Breast epithelium (tissue), 4 donors: ENCODE measurements at places on chromosomes 7 and 10.

GRCh38 chr10:117226813-117227451, 14.0 kb upstream of the SLC18A2 start:
- no peaks in the 10 kb centered on the region for H3K36me3 ChIP-seq
- no peak overlapping the region for H3K4me3 ChIP-seq
- H3K27me3 ChIP-seq, result no peaks in the 10 kb centered on the region
- H3K4me1 ChIP-seq, result no peaks in the 10 kb centered on the region

GRCh38 chr10:62817766-62818425, 1.7 kb upstream of the EGR2 start:
- DNase-seq, result peak; percentile 68
- peaks cover 18% of the 10 kb centered on the region for H3K27me3 ChIP-seq
- H3K36me3 ChIP-seq, result no peaks in the 10 kb centered on the region
- peak overlapping the region; percentile 65 for H3K4me3 ChIP-seq

DNA sequence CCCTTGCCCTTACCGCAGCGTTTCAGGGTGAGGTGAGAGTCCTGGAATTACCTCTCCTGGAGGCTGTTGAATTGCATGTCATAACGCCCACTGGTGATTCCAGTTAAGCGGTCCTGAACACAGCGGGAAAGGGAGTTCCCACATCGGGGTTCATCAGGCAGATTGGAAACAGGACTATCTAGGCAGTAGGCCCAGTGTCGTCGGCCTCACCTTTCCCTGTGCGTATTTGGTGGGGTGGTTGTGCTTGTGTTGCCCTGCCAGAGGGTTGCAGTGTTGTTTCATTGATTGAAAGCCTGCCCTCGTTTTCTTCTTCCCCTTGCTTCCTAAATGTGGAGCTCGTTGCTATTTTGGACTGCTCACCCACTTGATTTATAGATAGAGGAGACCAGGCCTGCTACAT, 10.6 kb upstream of the SUN1 start:
- H3K27me3 ChIP-seq, result no peaks in the 10 kb centered on the region
- no peak overlapping the region for H3K4me3 ChIP-seq
- H3K4me1 ChIP-seq, result peaks cover 19% of the 10 kb centered on the region
- no peak for DNase-seq

- H3K4me1 ChIP-seq, result no peaks in the 10 kb centered on the region
- H3K27ac ChIP-seq, result no peak overlapping the region
- no peaks in the 10 kb centered on the region for H3K36me3 ChIP-seq
- no peak overlapping the region for H3K4me3 ChIP-seq
- no peaks in the 10 kb centered on the region for H3K27me3 ChIP-seq
Measured at GRCh38 chr7:84144480-84144879, 50.1 kb downstream of the SEMA3A start.

GRCh38 chr10:18418541-18419215, 232.7 kb downstream of the NSUN6 start:
- H3K4me1 ChIP-seq, result no peaks in the 10 kb centered on the region
- DNase-seq, result no peak
- H3K27me3 ChIP-seq, result no peaks in the 10 kb centered on the region
- no peak overlapping the region for H3K27ac ChIP-seq

DNA sequence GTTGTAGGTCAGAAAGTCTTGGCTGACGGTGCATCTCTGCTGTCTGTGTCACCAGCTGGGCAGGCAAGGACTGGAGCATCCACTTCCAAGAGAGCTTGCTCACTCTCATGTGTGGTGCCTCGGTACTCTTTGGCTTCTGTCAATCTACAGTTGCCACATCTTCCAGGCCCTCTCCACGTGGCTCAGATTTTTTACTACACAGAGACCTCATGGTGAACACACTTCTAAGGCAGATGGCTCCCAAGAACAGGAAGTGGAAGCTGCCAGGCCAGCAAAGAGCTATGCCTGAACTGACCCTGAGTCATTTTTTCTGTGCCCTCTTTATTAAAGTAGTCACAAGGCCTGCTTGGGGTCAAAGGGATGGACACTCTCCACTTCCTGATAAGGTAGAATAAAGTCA, 351.5 kb upstream of the AUTS2 start:
- H3K4me3 ChIP-seq, result no peak overlapping the region
- no peak overlapping the region for H3K27ac ChIP-seq
- no peaks in the 10 kb centered on the region for H3K4me1 ChIP-seq
- no peaks in the 10 kb centered on the region for H3K27me3 ChIP-seq

DNA sequence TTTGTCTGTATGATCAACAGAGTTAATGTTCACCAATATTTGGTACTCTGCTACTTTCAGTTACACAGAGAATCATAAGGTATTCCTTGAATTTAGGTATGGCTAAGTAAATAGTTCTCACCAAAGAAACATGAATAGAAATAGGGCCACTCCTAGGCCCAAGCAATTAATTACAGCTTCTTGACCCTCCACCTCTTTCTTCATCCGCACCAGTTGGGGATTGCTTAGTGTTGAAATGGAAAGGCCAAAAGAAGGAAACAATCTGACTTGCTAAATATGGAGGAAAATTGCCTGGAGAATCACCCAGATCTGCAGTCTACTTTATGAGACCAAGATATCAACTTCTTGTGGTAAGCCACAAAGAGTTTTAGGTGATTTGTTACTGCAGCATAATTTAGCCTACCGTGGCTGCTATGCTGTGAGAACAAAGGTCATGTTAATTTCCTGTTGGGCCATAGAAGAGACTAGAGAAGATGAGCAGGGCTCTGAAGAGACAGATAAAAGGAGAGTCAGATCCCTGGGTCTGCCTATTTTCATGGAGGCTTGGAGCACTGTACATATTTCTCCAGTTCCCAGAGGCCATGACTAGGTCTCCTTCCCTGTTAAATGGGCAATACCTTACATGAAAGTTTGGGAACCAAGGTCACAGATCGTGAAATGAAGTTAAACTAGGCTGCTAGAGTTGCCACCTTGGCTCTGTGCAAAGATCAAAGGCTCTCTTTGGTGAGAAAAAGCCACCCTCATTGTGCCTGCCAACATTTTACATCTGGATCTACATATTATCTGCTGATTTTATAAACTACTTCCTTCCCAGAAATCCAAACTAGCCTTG, 93.3 kb upstream of the GDF10 start:
- DNase-seq, result no peak
- no peaks in the 10 kb centered on the region for H3K27me3 ChIP-seq
- H3K4me1 ChIP-seq, result no peaks in the 10 kb centered on the region
- H3K4me3 ChIP-seq, result no peak overlapping the region
- no peaks in the 10 kb centered on the region for H3K36me3 ChIP-seq
- no peak overlapping the region for H3K27ac ChIP-seq

GRCh38 chr10:16653224-16653623, 131.5 kb upstream of the C1QL3 start:
- H3K27me3 ChIP-seq, result no peaks in the 10 kb centered on the region
- H3K4me1 ChIP-seq, result no peaks in the 10 kb centered on the region
- H3K4me3 ChIP-seq, result no peak overlapping the region
- no peak overlapping the region for H3K27ac ChIP-seq

DNA sequence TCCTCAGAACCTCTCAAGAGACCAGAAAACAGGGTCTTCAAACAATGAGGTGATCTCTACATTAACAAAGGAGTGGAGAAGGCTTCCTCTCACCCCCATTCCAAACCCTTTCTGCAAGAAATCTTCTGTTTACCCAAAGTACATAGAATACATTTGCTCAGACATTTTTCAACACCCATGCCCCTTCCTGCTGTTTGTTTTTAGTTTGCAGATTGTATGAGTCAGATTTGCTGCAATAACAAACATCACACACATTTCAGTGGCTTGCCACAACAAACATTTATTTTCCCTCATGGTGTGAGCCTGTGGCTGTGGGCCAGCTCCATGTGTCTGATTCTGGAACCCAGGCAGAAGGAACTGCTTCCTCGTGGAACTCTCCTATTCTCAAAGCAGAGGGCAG, 68.2 kb upstream of the BAIAP2L1 start:
- no peaks in the 10 kb centered on the region for H3K4me1 ChIP-seq
- H3K4me3 ChIP-seq, result no peak overlapping the region
- H3K36me3 ChIP-seq, result no peaks in the 10 kb centered on the region
- DNase-seq, result no peak
- no peak overlapping the region for H3K27ac ChIP-seq

DNA sequence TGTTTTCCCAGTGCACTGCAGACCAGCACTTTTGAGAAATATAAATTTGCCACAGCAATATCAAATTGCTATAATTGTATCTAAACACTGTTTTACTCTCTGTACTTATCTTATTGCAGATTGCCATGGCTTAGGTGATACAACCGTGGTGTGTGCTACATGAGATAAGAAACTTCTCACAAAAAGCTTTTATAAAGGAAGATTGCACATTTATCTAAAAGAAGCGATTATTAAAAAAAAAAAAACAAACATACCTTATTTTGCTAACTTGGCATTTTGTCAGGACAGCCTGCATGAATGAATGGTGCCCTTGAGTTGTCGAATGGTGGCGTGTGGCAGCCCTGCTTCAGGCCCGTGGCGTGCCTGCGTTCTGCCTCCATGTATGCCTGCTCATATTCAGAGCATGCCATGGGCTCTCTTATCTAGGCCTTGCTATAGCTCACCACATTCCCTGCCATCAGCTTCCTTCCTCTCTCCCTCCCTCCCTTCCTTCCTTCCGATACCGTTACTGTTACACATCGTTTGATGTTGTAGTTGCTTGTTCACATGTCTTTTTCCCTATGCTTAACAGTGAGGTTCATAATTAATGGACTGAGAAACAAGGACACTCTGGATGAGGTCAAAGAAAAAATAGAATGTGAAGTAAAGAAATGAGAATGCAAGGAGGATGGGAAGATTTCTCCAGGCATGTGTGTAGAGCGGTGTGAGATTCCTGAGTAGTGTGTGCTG, 34.9 kb downstream of the PRKAR2B start:
- no peaks in the 10 kb centered on the region for H3K36me3 ChIP-seq
- no peaks in the 10 kb centered on the region for H3K27me3 ChIP-seq
- H3K4me1 ChIP-seq, result no peaks in the 10 kb centered on the region
- H3K4me3 ChIP-seq, result no peak overlapping the region

- DNase-seq, result no peak
- no peaks in the 10 kb centered on the region for H3K4me1 ChIP-seq
- H3K36me3 ChIP-seq, result no peaks in the 10 kb centered on the region
- H3K4me3 ChIP-seq, result no peak overlapping the region
- no peaks in the 10 kb centered on the region for H3K27me3 ChIP-seq
Measured at GRCh38 chr7:4225881-4226523, 456.1 kb upstream of the FOXK1 start.

GRCh38 chr10:73862011-73862410, 12.3 kb downstream of the CAMK2G start:
- no peak for DNase-seq
- H3K36me3 ChIP-seq, result no peaks in the 10 kb centered on the region
- no peak overlapping the region for H3K27ac ChIP-seq
- H3K4me1 ChIP-seq, result no peaks in the 10 kb centered on the region
- H3K27me3 ChIP-seq, result no peaks in the 10 kb centered on the region
- no peak overlapping the region for H3K4me3 ChIP-seq

DNA sequence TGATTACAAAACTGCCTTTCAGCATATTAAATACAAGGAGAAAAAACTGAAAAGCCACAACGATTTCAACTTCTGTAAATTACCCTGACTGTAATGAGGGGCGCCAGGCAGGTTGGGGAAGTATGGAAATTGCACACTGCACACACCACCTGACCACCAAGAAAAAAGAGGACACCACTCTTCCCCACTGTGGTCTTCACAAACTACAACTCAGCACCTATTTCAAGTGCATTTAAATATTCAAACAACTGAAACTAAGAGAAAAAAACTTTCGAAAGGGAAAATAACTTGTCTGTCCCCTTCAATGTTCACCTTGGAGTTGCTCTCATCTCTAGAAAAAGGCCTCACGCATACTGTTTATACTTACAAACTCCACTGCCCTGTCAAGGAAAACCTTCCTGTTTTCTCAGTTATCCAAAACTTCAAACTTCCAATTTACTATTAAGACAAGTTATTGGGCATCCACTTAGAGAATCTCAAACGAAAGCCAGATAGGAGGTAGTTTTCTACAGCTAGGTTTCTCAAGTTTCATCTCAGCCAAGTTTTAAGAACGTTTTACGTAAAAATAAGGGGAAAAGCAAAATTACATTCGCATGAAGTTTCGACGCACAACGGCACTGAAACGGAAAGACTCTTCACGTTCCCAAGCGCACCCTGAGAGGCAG, 1.4 kb downstream of the LARP4B start:
- H3K4me3 ChIP-seq, result peak overlapping the region; percentile 90
- H3K36me3 ChIP-seq, result no peaks in the 10 kb centered on the region
- peak overlapping the region; percentile 98 for H3K27ac ChIP-seq
- H3K4me1 ChIP-seq, result no peaks in the 10 kb centered on the region
- no peak for DNase-seq
- no peaks in the 10 kb centered on the region for H3K27me3 ChIP-seq

GRCh38 chr10:3136336-3136735, 36.2 kb downstream of the PITRM1 start:
- H3K27me3 ChIP-seq, result no peaks in the 10 kb centered on the region
- no peaks in the 10 kb centered on the region for H3K4me1 ChIP-seq
- no peak overlapping the region for H3K27ac ChIP-seq
- no peak overlapping the region for H3K4me3 ChIP-seq
- H3K36me3 ChIP-seq, result peaks cover 14% of the 10 kb centered on the region
- DNase-seq, result no peak

DNA sequence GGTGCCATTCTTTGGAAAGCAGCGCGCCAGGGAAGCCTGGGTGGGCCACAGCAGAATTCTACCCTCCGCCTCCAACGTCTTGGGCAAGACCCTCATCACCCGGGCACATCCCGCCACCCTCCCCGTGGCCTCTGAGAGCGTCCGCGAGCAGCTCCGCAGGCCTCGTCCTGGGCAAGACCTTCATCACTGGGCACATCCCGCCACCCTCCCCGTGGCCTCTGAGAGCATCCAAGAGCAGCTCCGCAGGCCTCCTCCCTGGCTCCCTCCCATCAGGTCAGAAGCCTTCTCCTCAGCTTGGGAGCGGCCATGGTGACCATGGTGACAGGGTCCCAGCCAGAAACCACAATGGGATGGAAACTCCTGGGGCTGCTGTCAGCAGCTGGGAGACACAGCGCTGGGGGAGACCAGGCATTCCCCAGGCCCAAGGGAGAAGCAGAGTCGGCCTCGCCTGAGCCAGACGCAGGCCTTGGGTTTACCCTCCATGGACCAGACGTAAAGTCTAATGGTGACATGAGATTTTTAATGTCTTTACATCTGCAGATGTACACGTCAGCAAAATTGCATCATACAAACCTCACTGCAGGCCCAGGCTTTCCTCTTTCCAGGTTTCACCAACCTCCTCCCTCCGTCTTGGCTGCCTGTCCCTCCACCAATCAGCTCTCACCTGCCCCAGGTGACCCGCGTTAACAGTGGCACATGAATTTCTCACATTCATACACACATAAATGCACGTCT, 55.1 kb upstream of the PPP2R2D start:
- H3K4me3 ChIP-seq, result no peak overlapping the region
- no peak overlapping the region for H3K27ac ChIP-seq
- peak; percentile 37 for DNase-seq
- no peaks in the 10 kb centered on the region for H3K36me3 ChIP-seq

DNA sequence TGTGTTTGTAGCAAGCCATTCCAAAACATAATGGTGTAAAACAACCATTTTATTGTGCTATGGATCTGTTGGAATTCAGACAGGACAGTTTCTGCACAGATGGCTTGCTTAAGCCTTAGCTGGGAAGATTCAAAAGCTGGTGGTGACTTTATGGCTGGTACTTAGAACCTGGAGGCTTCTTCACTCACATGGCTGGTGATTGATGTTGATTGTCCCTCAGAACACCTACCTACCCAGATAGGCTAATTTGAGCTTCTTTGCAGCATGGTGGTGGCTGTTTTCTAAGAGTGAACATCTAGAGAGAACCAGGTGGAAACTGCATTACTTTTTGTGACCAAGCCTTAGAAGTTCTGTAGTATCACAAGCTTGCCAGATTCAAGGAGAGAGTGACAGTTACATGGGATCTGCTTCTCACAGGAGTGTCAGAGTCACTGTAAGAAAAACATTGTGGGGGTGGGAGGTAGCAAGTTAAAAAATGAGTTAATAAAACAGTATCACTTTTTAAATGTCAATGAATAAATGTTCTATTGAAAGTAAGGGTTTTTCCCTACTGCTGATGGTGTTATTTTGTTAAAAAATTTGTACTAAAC, 7.1 kb downstream of the R3HCC1L start:
- H3K27ac ChIP-seq, result no peak overlapping the region
- no peak overlapping the region for H3K4me3 ChIP-seq
- no peak for DNase-seq
- H3K27me3 ChIP-seq, result no peaks in the 10 kb centered on the region
- no peaks in the 10 kb centered on the region for H3K4me1 ChIP-seq
